ENCODE measurements at places on chromosomes 12 and 14.

DNA sequence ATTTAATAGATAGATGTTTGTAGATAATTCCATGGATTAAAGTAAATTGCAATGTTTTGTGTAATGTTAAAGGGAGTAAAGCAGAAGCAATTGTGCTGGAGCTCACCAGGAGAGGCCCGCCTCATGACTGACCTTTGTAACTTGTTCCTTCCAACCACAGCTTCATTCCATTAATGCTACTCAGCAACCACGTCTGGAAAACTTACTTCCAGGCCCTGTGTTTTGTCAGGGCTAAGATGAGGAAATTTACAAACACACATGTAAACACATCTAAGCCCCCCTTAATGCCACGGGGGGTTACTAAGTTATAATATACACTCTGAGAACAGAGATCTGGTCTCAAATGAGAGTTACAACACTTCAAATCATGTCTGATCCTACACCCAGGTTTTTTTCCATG is 12.4 kb downstream of the LUM start:
- no peak for DNase-seq

DNA sequence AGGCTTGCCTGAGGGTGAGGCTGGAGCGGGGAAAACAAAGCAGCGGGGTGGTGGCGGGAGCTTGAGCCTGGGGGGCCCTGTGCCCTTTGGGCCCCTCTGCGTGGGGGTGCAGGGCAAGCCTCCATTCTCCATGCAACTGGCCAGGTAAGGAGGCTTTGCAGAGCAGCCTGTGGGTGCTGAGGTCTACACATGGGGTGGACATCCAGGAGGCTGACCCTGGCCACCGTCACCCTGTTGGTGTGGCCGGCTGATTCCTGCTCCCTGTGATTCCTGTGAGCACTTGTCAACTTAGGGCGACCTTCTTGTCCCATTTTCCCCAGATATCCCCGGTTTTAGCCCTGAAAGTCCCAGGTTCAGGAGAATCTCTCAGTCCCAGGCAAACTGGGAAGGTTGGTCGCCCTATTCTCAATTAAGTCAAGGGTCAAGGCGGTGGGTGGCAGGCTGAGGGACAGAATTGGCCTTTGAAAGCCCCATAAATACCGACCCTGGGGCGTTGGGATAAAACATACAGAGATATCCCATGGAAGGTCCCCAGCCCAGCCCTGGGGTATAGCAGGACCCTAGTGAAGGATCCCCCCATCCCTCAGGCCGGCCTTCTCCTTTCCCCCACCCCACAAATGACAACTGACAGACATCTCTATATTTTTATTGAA is 70.5 kb downstream of the PRIMA1 start:
- DNase-seq: no peak

DNA sequence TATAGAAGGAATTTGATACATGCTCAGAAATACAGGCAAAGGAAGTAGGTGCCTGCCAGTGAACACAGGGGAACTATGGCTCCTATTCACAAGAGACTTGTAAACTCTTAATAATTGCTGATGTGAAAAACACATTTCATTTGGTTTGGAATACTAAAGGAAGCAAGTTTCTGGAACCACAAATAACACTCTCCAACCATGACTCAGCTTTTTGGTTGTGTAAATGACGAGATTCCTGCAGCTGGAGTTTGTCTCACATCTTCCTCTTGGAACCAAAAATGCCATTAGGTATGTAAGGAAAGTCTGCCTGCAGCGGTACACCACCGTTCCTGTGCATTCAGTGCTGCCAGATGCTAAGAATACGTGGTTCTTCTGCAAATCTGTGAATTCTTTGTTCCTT is 4.5 kb upstream of the OR11H6 start:
- DNase-seq: no peak

- no peak for DNase-seq
Measured at GRCh38 chr14:61887628-61888027, 125.4 kb downstream of the SNAPC1 start.

DNA sequence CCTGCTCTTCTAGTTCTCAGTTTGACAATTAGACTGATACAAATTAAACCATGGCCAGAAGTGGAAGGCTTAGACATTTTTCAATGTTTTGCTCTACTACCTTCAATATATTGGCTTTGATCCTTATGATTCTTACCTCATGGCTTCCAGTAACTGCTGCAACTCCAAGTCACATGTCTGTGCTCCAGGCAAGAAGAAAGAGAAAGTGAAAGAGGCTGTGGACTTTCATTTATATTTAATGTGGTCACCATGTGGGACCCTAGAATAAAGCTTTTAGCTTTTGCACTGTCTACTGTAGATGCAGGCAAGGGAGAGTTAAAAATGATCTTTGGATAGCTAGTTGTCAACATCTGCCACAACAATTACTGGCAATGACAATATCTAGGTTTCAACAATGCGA is 214.3 kb upstream of the PDE3A start:
- no peak for DNase-seq

DNA sequence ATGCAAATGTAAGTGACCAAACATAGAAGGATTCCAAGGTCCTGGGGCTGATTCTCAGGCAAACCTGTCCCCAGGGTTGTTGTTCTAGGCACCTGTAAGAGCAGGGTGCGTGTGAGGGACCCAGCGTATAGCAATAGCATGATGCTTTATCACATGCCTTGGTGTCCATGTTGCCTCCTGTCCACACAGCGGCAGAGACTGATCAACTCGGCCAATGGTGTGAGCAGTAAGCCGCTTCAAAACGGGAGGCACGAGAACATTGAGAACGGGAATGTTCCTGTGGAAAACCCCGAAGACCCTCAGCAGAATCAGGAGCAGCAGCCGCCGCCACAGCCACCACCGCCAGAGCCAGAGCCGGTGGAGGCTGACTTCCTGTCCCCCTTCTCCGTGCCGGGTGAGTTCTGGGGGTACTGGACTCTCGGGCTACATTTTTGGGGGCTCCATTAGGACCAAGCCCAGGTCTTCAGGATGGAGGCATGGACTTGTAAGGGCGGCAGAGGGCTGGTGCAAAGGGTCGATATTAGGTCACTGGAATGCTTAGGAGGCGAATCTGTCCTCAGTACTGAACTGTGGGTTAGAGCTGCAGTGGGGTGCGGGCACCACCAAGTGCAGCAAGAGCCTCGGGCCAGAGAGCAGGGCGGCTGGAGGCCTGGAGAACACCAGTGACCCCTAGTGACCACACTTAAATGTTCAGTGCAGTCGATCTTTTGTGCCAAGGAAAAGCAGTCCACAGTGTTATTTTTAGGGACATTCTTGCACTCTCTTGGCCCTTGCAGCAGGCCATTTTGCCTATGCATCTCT is 57.2 kb upstream of the RIN3 start:
- DNase-seq: no peak

GRCh38 chr14:22084393-22085281 is 411.0 kb upstream of the OR4E1 start:
- DNase-seq: no peak

DNA sequence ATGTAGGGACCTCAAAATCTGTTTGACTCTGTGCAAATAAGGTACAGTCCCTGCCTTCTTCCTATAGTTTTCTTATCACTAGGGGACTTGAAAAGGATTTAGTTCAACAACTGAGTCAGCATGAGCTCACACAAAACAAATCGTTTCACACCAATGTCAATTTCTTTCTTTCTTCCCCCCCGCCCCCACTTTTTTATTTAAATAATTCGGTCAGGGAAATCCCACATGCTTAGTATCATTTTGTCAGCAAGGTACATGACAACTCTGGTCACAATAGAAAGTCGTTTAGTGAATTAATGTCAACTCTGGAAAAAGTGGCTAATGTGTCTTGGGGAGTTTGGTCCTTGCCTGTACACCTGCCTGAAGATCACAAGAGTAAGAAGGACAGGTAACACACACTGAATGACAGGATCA is 232.2 kb upstream of the PLEKHG7 start:
- no peak for DNase-seq

Data from T-helper 22 cell (primary cell).